ENCODE measurements at places on chromosomes 2 and 18.

- DNase-seq, result no peak
Measured at GRCh38 chr2:172639823-172640222, 83.9 kb downstream of the PDK1 start.

GRCh38 chr2:200585730-200586643, at the start of gene AOX1:
Gene AOX1, plus strand, starts transcription at chr2:200586014. Its CDS starts 95 bp downstream, at chr2:200586109.
- no peak for DNase-seq

DNA sequence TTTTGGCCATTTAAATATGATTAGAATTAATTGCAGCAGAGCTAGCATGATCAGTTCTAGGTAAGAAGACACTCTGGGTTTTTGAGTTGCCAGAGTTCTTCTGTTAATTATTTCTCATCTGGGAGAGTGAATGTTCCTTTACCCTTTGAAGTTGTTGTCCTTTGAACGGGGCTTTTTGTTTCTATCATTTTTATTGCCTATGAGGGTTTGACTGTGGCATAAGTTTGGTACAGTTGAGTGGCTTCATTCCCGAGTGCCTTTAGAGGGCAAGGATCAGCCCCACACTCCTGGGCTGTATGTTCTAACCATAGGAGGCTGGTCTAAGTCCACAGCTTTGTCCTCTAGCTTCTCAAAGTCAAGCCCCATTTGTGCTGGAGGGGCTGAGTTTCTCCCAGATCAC, 804.3 kb downstream of the KCNJ3 start:
- DNase-seq, result no peak

DNA sequence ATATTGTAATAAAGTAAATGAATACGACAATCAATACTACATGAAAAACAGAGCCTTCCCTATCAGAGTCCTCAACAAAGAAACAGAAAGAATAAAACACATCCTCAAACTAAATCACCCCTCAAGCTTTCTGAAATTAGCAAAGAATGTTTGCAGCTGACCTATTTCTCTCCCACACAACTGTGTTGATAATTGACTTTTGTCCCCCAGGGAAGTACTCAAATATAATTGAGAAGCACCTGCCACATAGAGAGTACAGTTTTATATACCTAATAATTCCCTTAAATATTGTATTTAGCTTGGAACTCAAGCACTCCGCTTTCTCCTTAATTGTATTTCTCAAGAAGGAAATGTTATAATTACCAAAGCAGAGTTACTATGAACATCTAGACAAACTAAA, 12.6 kb downstream of the CACNB4 start:
- DNase-seq, result no peak

GRCh38 chr2:186575856-186576255, 14.0 kb upstream of the ITGAV start:
- no peak for DNase-seq

GRCh38 chr2:119253760-119254600, 30.3 kb downstream of the STEAP3 start:
- DNase-seq, result no peak

DNA sequence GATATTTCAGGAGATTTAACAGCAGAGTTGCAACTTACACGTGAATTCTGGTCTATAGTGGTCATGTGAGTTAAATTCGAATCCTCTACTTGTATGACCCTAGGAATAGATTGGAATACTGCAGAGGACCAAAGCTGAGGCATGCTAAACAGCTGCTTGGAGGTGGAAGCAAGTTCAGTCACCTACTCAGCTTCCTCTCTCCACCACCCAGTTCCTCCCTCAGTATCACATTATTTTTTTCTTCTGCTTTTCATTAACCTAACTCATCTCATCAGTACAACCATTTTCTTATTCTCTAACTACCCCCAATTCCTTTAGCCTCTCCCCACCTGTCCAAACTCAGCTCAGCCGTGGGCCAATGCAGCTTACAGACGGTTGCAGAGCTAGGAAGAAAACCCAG, 385.5 kb downstream of the SETBP1 start:
- no peak for DNase-seq

GRCh38 chr18:1652018-1652417, 747.3 kb downstream of the ADCYAP1 start:
- DNase-seq, result no peak

GRCh38 chr2:208990716-208991115, 433.1 kb upstream of the MAP2 start:
- no peak for DNase-seq

DNA sequence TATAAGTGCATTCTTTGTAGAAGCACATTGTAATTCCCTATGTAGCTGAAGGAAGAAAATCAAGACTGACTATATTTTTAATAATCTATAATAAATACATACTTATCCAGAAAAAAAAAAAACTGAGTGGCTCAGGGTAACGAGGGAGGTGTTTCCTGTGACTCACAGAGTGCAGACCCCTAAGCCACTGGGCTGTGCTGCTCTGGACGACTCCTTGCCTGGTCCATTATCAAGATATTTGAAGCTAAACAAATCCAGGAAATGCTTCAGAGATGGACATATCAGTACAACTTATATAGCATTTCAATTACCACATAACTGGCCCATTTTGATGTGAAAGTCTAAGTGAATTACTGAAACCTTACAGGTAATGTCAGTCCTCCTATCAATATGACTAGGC, 80.6 kb downstream of the PIGN start:
- no peak for DNase-seq
